ENCODE measurements at places on chromosomes 5 and 9.
A peak's percentile ranks its signal among the peaks of the same experiment; 100 is the strongest.

DNA sequence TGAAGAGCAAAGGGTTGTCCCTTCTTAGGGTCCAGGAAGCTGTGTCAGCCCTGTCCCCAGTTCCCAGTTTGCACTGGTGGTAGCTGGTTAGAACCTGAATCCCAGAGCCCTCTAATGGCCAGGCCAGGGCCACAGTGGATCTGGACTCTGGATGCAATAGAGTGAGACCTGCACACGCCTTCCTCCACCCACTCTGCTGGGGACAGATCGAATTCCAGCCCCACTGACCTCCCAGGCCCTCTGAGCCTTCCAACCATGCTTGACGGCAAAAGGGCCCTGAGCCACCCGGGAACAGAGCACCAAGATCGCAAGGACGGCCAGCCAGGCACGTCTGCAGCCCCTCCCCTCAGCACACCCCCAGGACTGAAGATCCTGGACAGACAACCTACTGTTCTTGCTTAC lies 23.7 kb downstream of the NAIF1 start:
- DNase-seq: no peak

DNA sequence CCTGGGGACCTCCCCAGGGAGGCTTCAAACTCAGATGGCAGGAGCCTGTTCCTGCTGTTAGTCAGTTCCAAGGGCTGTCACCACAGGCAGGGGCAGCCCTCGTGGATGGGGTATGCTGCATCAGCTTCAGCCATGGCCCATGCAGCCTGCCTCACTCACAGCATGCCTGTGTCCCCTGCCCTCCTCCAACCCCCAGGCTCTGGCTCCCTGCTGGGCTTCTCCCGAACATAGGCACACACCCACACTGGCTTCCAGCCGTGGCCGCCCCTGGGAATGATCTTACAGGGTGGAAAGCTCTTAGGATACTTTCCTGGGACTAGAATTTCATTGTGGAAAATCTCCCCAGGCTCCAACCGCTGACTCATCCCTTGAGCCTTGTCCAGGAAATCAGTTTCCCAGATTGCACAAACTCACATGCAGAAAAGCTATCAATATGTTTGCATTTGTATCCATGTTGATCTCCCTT lies 163.8 kb downstream of the SEC61B start:
- DNase-seq: no peak

DNA sequence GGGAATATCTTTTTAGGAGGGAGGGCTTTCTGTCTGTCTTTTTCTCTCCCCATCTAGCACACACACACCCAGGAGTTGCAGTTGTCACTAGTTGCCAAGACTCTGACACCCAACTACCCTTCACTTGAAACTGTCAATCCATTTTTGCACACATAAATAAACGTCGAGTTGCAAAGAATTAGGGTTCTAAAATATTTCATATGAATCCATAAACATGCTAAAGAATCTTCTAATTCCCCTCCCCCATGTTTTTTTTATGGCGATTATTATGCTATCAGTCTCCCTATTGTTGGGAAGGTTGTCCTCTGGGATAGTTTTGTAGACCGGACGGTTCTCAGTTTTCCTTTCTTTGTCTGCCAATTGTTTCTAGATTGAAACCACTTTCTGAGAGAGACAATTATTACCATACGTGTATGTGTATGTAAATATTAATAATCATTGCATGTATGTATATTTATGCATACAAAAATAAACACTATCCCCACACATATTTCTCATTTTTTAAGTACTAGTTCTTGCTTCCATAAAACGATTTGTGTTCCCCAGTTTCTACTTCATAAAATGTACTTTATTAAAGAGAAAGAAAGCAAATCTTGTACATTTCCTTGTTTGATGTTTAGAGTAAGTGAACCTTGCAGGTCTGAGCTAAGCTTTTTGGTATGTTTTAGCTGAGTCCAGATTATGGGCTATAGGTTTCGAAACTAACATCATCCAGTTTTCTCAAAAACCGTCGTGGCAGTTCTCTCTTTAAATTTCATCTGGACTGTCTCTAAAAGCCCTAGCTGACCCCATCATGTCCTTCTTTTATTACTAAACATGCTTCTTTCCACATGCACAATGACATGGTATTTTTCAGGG lies 165.0 kb upstream of the MPDZ start:
- no peak for DNase-seq

DNA sequence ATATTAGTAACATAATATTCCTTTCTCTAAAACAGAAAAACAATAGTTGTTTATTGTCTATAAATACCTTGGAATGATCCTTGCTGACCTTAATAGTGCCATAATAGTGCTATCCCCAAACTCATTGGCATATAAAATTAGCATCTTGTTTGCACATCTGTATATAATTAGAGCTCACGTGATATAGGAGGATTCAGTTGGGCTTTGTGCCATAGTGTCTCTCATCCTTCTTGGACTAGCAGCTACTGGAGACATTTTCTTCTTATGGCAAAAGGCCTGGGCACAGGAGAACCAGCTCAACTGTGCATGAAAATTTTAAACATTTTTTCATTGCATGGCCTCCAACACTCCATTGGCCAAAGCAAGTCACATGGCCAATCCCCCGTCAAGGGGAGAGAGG lies 342.5 kb downstream of the SPATA31D1 start:
- no peak for DNase-seq

DNA sequence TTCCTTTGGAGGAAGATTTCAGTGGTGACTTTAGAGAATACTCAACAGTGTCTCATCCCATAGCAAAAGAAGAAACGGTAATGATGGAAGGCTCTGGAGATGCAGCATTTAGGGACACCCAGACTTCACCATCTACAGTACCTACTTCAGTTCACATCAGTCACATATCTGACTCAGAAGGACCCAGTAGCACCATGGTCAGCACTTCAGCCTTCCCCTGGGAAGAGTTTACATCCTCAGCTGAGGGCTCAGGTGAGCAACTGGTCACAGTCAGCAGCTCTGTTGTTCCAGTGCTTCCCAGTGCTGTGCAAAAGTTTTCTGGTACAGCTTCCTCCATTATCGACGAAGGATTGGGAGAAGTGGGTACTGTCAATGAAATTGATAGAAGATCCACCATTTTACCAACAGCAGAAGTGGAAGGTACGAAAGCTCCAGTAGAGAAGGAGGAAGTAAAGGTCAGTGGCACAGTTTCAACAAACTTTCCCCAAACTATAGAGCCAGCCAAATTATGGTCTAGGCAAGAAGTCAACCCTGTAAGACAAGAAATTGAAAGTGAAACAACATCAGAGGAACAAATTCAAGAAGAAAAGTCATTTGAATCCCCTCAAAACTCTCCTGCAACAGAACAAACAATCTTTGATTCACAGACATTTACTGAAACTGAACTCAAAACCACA lies 67.4 kb downstream of the VCAN start:
- no peak for DNase-seq

DNA sequence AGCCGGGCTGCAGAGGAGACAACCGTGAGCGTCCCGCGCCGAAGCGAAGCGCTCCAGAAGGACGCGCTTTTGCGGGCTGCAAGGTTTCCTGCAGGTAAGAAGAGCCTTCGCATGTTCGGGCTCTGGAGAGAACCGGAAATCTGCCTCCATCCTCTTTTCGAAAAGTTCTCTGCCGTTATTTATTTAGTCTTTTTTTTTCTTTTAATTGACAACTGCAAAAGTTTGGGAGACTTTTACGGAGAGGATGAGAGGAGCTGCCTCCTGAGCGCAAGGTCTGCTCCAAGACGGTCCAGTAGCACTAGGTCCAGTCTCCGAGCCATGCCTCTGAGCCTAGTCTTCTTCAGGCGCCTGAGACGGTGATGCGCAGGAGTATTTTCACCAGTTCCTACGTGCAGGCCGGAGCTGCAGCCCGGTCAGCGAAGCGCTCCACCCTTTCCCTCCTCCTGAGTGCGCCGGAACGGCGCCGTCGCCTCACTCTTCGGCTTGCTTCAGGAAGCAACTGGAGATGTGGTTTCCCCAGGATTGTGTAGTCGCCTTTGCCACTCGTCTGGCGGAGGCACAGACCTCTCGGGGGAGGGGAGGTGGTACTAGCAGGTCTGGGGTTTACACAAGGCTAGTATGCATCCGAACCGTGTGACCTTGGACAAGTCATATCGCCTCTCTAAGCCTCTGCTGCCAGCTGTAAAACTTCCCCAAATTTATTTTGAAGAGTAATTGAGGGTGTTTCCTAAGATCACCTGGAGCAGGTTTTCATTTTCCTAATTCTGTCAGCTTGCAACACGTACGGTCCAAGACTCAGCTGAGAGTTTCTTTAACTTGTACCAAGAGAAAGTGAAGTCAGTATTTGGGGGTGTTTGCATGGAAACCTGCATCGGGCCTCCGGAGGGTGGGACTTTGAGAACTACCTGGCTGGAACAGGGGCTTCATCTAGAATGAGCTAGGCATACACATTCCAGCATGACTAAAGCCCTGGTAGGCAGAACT lies 4.5 kb downstream of the POU4F3 start:
- no peak for DNase-seq

DNA sequence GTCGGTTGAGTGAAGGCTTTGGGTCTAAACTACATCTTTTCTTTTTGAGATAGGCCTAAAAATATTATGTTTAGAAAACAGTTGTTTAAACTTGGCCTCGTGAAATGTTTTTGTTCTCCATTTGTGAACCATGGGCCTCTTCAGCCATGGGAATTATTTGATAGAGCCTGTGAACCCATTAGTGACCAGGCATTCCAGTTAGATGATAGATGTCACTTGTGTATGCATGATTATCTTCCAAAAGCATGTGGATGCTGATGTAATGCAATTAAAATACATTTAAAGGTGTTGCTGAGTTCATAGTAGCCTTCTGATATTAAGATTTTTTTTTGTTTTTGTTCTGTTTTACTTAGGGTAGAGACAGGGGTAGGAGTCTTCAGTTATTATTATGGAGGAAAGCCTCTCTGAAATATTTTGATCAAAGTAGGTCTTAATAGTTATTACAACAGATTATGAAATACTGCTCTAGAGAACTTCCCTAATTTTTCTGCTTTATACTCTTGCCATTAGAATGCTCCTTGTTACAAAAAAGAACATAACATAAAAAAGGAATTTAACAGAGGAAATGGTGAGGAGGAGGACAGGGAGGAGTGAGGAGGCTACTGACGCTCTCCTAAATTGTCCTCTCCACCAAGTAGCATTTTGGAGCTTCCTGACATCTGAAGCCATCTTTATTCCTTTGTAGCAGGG lies 32.9 kb downstream of the CPEB4 start:
- DNase-seq: peak; percentile 72

GRCh38 chr9:133534346-133535291 lies at the start of gene ADAMTSL2:
Gene ADAMTSL2, plus strand, starts transcription at chr9:133534704. Its CDS starts 2,009 bp downstream, at chr9:133536713.
- DNase-seq: peak; percentile 45

- DNase-seq: no peak
Observed at GRCh38 chr9:94925751-94926430, 199.4 kb downstream of the AOPEP start.

DNA sequence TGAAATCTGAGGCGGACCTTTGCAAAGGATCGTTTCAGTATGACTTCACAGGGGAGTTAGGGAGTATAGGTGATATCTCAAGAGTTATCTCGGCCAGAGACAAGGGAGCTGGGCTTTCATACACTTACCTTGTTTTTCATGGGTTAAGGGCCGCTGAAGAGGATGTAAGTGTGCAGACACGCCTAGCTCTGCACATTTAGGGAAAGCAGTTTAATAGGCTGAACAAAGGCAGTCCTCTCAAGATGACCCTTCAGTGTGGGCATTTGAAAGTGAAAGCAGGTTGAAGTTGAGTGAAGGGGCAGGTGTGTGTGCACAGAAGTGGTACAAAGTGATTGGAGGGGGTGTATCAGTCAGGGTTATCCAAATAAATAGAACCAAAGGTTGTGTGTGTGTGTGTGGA lies 33.1 kb upstream of the PRXL2C start:
- no peak for DNase-seq

GRCh38 chr5:8341406-8341805 lies 472.5 kb downstream of the MTRR start:
- no peak for DNase-seq

- no peak for DNase-seq
Observed at GRCh38 chr9:127505396-127506116, 54.2 kb downstream of the LRSAM1 start.

- DNase-seq: peak; percentile 46
Observed at GRCh38 chr9:76456202-76456926, 2.6 kb upstream of the GCNT1 start.

DNA sequence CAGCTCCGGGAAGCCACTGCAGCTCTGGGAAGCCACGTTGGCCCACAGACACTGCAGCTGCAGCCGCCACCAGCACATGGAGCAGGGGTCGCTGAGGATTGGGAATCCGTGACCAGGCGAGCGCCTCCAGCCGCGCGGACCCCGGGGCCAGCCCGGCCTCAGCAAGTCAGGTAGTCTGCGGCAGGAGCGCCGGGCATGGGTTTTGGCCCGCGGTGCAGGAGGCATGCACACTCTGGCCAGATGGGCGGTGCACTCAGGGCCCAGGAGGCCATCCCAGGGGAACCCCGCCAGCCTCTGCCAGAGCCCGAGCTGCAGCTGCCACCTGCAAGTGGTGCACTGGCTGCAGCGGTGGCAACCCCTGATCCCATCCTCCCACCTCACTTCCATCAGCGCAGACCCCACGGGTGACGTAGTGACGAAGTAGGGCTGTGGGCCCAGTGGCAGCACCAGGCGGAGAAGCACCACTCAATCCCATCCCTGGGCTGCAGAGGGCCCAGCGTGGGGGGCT lies 368.3 kb upstream of the SPATA31A5 start:
- no peak for DNase-seq

- DNase-seq: no peak
Observed at GRCh38 chr5:135705141-135705631, 126.4 kb upstream of the CXCL14 start.

DNA sequence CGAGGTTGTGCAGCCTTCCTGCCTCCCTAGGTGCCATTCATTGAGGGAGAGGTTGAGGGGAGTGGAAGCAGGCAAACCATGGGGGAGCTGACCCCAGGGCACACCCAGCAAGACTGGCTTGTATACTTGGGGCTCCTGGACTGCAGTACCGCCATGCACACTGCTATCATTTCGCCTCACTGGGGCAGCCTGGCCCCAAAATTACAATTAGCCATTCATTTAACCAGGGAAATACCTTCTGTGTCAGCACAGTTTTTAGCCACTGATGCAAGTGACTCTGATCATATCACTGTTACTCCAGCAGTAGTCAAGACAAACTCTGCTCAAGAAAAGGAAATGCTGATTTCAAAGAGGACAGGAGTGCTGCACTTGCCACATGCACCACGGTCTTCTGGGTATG lies 109.7 kb downstream of the TRIO start:
- no peak for DNase-seq

GRCh38 chr5:67483453-67484030 lies 286.9 kb upstream of the CD180 start:
- DNase-seq: no peak

Measured in kidney glomerular epithelial cell (primary cell).